ENCODE measurements at places on chromosomes 3 and 15. TPM values are rescaled to one million over a fixed set of nuclear protein-coding genes. Genes with fewer than 3 reads are reported as not detected.

- DNase-seq, result no peak
These were observed 806.3 kb downstream of the DIPK2A start for GRCh38 chr3:144777906-144778305.

- no peak for DNase-seq
These were observed 131.3 kb downstream of the SMAD6 start for GRCh38 chr15:66833371-66833770.

DNA sequence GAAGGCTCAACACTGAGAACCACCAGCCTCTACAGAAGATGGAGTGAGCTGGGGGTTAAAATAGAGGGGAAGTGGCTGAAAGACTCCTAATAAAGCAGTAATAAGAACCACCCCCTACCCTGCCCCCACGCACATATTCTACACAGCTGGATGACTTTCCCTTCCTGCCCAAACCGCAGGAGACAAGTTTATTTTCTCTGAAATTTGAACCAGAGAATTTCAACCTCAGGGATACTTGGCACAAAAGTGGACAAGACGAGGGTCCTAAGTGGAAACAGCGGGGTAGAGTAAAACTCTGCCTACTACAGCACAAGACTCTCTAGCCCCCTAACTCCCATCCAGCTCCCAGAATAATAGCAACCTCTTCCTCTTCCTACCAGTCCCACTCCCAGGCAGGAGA, 28.4 kb downstream of the USF3 start:
- DNase-seq, result no peak

- DNase-seq, result no peak
These were observed 384.7 kb downstream of the ZIC1 start for GRCh38 chr3:147793841-147794240.

DNA sequence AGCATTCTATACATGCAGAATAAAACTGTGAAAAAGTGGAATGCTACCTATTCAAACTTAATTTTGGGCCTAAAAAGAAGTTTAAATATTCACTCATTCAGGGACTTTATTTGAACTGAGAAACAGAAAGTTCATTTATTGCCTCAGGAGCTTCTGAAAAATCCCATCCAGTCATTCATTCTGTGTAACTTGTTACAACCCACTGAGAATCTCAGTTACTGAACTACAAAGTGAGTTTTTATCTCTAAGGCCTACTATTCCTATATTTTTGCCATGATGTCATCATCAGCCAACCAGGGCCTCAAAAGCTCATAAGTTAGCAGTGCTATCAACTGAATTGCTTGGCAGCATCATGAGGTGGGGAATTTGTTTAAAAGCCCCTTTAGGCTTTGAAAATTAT, 98.0 kb upstream of the BOC start:
- DNase-seq, result no peak

GRCh38 chr3:190048932-190049441, 71.7 kb downstream of the P3H2 start:
- no peak for DNase-seq

GRCh38 chr3:154745929-154746328, 315.9 kb upstream of the GPR149 start:
- DNase-seq, result no peak

- no peak for DNase-seq
These were observed 138.2 kb downstream of the PLD1 start for GRCh38 chr3:171672124-171672523.

GRCh38 chr15:33955945-33956344, 12.4 kb upstream of the CHRM5 start:
- no peak for DNase-seq

DNA sequence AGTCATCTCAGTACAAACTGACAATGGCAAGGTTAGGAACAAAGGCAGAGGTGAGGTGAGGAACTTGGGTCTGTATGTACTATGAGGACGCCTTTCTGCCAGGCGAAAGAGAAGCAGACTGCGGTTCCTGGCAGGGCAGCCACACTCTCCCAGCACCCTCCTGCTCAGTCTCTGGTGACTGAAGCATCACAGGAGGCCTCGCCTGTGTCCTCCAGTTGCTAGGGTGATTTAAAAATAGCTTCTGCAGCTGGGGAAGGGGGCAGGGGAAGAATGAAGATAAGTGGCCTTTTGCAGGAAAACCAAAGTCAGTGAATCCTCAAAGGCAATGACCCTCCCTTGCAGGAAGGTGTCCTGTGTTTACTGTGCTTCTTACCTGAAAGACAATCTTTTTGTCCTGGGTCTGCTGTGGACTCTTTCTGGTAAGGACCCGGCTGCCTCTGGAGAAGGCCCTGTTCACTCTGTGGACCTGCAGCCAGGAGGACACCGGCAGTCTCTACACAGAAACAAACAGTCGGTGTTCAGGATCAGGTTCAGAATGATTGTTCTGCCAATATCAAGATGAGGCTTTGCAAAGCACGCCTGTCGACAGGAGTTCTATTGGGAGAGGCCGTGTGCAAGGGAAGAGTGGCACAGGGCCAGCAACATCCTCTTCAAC, 65.7 kb upstream of the DGKG start:
- DNase-seq, result peak; percentile 85

DNA sequence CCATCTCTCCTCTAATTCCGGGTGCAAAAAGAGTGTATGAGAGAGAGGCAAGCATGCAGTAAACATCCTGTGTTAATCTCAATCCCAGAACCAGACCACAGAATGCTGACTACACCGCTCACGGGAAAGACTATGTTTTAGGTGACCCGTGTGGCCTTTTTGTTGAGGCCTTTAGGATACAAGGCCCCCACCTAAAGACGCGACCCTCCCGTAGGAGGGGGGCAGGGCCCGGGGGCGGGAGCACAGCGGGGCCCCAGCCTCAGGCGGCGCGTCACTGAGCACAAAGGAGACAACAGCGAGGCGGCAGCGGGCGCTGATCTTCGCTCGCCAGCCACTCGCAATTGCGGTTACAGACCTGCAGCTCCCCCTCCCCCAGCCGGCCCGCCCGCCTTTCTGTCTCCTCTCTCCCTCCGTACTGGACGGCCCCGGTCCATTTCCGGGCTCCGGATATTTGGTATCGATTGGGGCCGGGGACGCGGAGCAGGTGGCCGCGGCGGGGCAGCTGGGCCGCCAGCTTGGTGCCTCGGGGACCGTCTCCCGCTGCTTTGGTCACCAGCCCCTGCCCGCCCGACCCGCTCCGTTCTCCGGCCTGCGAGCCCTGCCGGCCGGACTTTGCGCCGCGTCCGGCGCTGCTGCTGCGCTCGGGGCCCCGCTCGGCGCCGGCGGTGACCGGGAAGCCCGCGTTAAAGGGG, at the start of gene CCDC50:
Gene CCDC50 (plus strand): TSS at position 433 of the 692 bp plus-strand sequence. CDS start 281 bp downstream, outside the sequence.
- DNase-seq, result peak; percentile 96

DNA sequence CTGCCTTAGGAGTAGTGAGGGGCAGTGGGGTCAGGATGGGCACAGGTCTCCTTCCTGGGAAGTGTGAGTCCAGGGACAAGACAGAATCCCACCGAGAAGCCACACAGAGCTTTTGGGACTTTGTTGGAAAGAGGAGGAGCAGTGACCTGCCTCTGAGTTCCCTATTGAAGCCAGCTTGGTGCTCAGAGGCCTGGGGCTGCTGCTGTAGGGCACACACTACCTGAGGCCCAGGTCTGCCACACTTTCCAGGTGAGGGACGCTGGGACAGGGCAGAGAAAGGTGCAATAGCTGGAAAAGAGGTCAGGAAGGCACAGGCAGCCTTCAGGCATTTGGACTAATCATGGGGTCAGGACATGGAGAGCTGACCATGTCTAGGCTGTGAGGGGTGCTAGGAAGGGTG, 67.7 kb downstream of the SCN5A start:
- DNase-seq, result peak; percentile 79

GRCh38 chr3:54357301-54357700, 234.9 kb downstream of the CACNA2D3 start:
- DNase-seq, result no peak

DNA sequence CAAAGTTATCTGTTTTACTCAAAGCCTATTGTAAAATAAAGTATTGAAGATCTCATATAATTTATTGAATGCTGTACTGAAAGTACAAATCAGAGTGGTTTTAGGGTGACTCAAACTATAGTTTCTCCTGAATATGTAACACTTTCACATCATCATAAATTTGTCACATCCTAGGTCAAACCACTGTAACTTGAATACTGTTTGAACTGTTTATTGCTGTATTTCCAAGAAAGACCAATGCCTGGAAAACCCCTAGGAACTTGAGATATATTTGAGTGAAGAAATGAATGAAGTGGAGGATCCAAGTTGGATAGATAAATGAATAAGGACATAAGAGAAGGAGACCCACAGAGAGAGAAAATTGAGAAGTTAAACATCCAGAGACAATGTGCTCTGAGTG, 348.2 kb downstream of the GRM7 start:
- no peak for DNase-seq

DNA sequence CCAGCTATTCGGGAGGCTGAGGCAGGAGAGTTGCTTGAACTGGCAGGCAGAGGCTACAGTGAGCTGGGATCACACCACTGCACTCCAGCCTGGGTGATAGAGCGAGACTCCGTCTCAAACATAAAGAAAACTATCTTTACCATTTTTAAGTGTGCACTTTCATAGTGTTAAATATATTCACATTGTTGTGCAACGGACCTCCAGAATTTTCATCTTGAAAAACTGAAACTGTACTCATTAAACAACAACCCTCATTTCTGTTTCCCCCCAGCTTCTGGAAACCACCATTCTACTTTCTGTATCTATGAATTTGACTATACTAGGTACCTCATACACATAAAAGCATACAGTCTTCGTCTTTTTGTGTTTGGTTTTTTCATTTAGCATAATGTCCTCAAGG, 375.1 kb downstream of the SHQ1 start:
- no peak for DNase-seq

- no peak for DNase-seq
These were observed 474.1 kb upstream of the KCNMB2 start for GRCh38 chr3:178062126-178062525.

DNA sequence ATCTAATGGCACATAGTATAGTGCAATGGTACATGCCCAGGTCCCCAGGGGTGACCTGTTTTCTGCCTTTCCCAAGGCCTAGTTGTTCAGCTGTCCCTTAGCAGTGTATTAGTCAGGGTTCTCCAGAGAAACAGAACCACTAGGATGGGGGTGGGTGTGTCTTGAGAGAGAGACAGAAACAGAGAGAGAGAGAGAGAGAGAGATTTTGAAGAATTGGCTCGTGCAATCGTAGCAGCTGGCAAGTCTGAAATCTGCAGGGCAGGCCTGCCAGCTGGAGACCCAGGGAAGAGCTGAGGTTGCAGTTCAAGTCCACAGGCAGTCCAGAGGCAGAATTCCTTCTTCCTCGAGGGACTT, 90.6 kb upstream of the RNF7 start:
- DNase-seq, result no peak

DNA sequence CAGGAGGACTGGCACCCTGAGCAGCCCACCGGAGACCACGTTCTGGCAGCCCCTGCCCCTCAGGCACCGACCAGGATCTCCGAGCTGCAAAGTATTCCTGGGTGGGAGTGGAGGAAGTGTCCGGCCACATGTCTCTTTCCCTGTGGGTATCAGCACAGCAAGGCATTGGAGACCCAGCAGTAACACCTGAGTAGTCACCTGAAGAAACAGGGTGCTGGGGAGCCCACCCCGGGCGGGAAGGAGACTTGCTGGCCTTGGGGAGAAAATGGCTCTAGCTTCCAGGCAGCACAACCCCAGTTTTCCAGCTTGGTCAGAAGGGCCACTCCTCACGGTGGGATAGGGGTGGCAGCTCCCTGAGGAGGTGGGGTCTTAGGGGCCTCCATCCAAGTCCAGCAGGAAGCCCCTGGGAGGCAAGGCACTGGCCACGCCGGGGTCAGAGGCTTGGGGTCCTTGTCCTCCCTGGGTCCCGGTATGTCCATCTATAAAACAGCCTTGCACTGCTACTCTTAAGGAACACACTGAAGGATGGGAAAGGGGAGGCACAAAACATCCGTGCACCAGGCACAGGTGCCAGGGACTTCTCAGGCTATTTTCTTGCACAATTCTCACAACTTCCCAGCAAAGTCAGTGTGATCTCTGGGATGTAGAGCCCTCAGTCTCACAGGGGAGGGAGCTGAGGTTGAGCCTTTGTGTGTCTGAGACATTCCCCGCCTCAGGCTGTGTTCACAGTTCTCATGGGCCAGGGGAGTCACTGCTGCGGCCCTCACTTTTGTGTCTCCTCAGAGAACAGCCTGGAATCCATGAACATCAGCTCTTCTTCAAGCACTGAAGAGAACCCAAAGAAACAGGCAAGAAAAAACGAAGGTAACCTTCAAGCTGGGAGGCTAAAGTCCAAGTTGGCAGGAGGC, 11.9 kb downstream of the CFAP100 start:
- DNase-seq, result no peak

The GABRG3 gene
- total RNA-seq, result not detected

The GOLGA8A gene
- 13.2 TPM for total RNA-seq

The ENTPD3 gene
- 3.6 TPM for total RNA-seq

The TGM4 gene
- not detected for total RNA-seq

The ST6GAL1 gene
- total RNA-seq, result 21.4 TPM

The PLSCR4 gene
- 71.4 TPM for total RNA-seq

The CSTA gene
- total RNA-seq, result 1.3 TPM

The INSYN1 gene
- total RNA-seq, result 12.5 TPM

The TMEM207 gene
- total RNA-seq, result not detected

Data from esophagus muscularis mucosa (tissue), 4 donors.